ENCODE measurements at places on chromosomes 5 and 9.

DNA sequence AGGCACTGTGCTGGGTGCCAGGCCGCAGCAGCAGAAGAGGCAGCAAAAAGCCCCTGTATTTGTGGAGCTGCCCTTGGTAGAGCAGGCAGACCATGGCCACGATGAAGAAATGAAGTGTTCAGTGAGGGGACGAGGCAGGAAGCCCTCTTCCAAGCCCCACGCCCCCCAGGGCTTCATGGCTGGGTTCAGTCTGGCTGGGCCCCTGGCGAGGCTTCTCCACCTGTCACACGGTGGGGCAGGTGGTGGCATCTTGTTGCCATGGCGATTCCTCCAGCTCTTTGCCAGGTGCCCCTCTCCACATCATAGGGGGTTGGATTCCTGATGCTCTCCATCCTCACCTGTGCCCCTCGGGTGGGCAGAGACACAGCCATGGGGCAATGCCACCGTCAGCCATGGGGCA, 21.5 kb downstream of the ADGRD2 start:
- DNase-seq = no peak

GRCh38 chr9:135502873-135503321, 2.4 kb downstream of the MRPS2 start:
- DNase-seq = no peak

DNA sequence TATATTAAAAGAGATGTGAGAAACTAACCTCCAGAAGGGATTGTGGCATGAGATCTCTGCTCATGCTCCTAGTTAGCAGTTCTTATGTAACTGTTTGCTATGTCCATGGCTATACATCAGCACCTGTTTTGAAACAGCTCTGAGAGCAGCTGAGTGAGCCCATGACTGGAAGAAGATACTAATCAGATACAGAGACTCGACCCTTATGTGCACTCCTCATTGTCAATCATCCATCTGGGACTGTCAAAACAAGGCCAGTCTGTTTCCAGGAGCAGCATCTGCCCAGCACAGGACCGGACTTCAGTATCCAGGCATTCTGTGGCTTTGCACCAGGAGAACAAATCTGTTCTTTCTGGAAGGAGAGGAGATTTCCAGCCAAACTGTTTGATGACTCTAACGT, 77.7 kb downstream of the EFNA5 start:
- DNase-seq = no peak

DNA sequence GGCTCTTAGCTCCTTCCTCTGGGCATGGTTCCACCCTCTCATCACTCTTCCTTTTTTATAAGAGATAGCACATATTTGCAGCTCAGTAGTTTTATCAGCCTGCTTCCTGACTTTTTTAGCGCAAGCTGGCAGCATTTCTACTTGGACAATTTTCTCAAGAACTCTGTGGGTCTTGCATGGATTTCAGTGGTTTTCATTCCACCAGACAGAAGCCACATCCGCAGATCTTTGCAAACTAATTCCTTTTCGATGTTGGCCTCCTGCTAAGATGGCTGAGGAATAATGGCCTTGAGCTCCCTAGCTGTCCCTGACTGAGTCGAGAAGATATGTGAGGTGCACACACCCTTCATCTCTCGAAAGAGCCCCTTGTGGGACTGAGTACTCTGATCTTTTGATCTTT, 49.5 kb downstream of the GALNT12 start:
- peak; percentile 14 for DNase-seq

DNA sequence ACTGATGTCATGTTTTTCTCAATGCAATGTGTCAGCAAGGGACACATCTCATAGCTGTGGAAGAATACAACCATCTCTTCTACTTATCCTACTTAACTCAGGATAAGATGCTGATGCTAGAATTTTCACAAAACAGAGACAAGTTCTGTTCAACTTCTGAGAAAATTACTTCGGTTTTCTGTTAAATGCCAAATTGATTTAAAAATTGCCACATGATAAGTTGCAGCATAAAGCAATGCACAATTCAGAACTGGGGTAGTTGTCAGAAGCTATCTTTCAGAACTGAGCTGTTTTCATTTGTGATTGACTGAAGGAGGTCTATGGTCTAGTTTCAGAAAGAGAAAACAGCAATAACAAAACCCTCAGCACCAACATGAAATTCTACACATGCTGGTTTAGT, 954.8 kb upstream of the C9orf72 start:
- DNase-seq = no peak

DNA sequence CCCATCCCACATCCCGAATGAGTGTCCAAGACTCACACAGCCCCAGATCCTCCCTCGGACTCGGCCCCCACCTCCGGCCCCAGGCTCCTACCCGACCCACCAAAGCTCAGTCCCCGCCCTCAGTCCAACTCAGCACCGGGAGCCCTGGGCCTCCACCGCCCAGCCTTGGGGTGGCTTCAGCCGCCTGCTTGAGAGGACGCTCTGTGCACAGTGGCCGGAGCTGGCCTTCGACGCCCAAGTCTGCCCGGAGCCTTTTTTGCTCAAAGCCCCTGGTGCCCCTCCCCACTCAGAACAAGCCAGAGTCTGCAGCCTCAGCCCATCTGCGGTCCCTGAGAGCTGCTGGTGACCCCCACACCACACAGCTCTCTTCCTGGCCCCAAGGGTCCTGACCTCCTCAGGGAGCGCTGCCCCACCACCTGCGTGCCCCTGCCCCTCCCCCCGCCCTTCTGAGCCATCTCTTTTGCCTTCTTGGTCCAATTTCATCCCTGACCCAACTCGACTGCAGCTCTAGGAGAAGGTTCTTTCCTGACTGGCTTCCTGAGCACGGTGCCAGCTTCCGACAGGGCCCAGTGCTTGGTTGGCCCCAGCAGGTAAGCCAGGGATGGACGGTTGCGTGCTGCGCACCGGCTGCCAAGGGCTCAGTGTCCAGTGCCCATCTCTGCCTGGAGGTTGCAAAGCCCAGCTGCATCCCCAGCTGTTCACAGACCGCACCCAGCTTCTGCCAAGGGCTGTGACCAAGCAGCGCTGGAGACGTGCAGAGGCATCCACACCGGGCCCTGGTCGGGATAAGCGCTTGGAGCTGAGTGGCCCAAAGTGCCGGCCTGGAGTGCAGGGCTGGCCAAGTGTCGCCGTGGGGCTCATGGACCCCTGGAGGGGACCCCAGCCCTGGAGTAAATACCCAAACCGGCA, 27.7 kb upstream of the NSMF start:
- DNase-seq = no peak

GRCh38 chr9:115340314-115340713, 222.4 kb upstream of the TNC start:
- no peak for DNase-seq

DNA sequence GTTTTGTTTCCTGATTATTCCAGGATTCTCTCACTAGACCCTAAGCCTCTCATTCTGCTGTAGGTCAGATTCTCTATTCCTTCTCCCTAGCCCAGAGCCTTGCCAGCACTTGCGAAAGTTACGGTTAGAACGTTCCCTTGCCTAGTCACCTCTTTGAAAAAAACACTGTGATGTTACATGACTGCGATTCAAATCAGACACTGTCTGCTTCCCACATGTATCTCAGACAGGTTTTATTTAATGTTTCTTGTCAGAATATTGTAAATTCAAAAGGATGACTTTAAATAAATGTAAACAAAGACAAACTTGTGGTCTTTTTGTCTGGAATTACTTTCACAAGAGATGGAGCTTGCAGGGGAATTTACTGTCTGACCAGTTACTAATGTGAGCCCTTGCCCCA, 116.5 kb upstream of the OTULINL start:
- DNase-seq = peak; percentile 92

DNA sequence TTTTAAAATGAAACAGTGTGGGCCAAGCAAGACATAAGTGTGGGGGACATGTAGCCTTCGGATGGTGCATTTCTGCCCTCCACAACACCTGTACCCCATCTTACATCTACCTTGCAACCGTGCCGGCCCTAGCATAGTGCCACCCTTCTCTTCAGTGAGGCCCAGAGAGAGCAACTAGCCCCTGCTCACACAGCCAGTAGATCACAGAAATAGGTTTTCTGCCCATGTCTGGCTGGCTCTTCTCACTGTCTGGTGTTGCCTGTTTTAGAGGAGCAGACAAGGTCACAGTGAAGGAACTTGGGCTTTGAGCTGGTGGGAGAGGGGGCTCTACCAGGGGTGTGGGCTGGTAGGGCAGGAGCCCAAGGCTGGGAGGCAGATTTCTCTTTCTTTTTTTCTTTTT, 11.1 kb downstream of the PDLIM7 start:
- DNase-seq = no peak

DNA sequence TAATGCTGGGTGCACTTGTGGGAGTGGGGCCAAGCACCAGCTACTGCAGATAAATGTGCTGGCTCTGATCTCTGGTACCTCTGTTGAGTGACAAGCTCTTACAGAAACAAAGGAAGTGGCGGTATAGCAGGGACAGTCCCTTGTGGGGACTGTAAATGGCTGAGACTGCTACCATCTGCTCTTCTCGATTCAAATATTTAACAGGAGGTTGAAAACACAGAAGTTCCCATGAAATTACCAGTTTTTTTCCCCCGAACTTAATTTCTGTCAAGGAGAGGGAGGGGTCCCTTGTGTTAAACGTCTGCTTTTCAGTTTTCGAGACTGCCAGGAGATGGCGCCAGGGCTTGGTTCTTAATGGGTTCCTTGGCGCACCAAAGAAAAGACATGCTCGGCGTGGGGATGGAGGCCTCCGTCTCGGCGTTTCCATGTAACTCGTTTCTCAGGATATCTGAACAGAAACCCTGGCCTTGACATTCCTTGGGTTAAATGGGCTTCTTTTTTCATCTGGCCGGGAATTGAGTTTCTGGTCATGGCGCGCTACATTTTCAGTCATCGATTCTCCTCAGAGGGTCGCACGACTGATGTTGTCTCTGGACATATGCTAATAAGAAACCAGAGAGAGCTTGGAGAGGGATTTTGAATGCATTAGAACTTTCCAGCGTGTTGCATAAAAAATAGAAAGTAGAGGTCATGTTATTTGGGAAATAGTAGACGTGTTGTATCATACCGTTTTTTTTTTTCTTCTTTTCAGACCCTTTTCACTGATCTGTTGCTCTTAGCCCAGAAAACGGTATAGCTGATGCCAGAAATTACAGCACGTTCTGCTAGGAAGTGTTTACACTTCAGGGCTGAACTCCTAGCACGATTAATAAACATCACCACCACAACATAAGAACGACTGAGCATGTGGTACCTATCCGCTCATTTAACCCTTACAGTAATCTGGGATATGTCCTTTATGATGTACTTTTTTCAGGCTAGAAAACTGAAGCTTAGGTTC, 64.0 kb downstream of the CARTPT start:
- DNase-seq = peak; percentile 76

- peak; percentile 75 for DNase-seq
Observed at GRCh38 chr5:82347201-82347865, 69.2 kb upstream of the RPS23 start.

DNA sequence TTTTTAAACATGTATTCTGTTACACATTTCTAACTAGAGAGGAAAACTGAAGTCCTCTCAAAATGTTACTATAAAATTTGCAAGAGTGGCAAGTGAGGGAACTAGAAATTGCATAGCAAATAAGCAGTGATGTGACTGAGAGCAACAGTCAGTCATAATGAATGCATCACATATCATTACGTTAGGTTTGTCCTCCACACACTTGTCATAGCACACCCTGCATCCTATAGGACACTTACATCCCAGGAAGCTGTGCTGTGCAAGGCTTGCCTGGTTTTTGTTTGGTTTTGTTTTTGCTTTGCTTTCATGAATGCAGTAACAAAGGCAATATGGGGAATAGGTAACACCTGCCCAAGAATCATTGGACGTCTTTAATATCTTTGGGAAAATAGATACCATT, 10.8 kb downstream of the NFIB start:
- no peak for DNase-seq

DNA sequence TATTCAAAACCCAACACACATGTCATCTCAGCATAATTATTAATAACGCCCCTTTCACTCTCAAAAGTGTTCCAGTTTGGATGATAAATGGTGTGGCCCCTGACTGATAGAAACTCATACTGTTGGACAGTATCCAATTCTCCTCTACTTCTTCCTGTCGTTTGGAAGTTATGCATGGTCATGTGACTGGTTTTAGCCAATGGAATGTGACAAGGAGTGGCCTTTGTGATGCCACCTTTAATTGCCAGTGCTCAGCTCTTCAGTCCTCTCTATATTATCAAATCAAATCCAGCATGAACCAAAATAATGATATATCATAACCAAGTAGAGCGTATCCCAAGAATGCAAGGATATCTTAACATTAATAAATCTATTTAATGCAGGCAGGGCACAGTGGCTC, 117.8 kb upstream of the SPIN1 start:
- no peak for DNase-seq

DNA sequence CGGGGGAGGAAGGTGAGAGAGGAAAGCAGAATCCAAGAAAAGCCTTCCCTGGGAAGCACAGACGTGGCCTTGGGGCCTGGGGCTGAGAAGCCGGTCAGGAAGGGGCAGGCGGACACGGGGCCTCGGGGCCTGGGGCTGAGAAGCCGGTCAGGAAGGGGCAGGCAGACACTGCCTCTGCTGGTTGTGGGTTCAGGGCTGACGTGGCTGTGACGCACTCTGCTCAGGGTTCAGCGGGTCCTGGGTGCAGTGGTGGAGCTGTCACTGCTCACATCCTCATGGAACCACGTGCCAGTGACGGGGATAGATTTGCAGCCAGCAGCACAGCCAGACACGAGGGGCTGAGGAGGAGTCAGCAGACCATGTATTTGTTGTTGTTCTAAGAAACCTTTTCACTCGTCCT, 12.8 kb downstream of the PAEP start:
- no peak for DNase-seq

GRCh38 chr9:96040591-96041461, 165.3 kb downstream of the ERCC6L2 start:
- no peak for DNase-seq

DNA sequence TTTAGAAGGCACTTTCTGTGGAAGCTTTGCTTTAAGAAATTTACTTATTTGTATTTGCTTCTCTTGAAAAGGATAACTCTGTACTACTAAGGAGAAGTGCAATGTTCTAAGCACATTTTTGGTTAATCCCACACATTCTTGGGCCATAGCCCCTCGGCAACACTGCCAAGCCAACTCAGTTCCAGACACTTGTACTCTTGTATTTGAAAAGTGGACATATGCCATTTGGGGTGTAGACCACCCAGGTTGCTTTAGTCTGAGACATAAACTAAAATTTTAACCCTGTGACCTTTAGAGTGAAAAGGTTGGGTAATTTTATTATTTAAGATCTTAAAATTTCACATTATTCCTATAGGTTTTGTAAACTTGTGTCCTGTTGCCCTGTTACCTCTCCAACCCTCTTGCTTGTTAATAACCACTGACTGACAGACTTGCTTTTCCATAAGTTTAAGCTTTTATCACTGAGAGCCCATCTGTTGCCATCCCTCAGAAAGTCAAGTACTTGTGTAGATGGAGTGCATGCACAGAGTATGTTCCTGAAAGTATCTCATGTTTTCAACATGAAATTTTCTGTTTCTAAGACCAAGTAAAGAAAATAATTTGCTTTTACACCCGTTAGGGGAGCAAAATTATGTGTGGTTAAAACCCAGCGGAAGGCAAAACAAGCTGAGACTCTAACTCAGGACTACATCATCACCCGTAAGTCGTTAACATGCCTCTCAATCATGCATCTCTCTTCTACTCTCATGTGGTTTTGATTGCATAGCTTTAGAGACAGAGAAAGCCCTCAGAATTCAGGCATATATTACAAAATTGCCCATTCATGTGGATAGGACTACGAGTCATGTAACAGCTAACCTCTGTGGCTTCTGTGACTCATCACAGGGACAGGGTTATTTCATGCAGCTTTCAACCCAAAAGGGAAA, 117.3 kb downstream of the GDNF start:
- DNase-seq = peak; percentile 97

- DNase-seq = no peak
Observed at GRCh38 chr5:137695651-137696428, 40.0 kb downstream of the KLHL3 start.

- no peak for DNase-seq
Observed at GRCh38 chr5:127762412-127762811, 59.2 kb downstream of the CCDC192 start.
